Suprapubic skin (tissue), 4 donors: ENCODE measurements at places on chromosomes 7 and 10.

GRCh38 chr7:101138213-101138870 is 11.4 kb downstream of the SERPINE1 start:
- DNase-seq, result peak; percentile 86

DNA sequence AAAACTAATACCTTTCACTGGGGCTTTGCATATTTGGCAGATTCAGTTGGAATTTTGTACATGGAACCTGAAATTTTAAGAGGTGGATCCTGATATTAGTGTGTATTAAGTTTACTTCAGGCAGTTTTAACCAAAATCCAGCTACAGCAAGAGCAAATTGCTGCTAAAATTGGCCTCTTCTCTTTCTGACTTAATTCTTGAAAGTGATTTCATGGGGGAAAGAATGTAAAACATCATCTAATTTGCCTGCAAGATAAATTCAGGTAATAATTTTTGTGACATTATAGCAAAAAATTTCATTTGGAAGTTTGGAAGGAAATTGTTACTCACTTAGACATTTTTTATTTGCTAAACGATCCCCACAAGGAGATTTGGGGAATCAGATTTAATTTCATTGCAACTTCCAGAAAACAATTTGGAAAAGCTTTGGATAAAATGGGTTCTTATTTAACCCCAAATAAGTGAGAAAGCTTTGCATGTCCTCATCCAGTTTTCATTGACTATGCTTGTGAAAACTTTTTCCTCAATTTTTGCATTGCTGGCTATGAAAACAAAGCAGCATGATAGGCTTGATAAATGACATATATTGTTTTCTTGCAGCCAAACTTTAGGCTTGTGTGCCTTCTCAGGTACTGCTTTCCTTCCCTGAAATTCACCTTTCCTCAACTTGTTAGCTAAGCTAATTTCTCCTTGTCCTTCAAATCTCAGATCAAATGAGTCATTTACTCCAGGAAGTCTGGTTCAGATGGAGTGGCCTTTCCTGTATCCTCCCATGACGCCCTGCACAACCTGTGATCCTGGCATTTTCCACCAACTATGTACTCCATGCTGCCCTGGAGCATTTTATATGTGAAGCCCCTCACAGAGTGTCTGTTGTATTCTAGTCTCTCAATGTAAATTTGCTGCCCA is 27.4 kb upstream of the ZNF438 start:
- DNase-seq, result no peak

DNA sequence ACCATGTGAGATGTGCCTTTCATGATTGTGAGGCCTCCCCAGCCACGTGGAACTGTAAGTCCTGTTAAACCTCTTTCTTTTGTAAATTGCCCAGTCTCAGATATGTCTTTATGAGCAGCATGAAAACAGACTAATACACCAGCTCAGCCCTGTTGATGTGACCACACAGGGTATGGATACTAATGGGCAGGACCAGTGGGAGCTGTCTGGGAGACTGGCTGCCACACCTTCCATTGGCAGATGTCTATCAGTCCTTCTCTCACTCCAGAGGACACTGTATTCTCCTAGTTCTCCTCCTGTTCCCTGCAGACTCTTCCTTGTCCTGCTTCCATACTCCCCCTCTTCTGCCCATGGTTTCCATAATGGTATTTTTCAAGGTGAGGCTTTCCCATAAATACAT is 104.4 kb downstream of the PRLHR start:
- no peak for DNase-seq

GRCh38 chr10:11439523-11440053 is 171.9 kb downstream of the USP6NL start:
- no peak for DNase-seq

DNA sequence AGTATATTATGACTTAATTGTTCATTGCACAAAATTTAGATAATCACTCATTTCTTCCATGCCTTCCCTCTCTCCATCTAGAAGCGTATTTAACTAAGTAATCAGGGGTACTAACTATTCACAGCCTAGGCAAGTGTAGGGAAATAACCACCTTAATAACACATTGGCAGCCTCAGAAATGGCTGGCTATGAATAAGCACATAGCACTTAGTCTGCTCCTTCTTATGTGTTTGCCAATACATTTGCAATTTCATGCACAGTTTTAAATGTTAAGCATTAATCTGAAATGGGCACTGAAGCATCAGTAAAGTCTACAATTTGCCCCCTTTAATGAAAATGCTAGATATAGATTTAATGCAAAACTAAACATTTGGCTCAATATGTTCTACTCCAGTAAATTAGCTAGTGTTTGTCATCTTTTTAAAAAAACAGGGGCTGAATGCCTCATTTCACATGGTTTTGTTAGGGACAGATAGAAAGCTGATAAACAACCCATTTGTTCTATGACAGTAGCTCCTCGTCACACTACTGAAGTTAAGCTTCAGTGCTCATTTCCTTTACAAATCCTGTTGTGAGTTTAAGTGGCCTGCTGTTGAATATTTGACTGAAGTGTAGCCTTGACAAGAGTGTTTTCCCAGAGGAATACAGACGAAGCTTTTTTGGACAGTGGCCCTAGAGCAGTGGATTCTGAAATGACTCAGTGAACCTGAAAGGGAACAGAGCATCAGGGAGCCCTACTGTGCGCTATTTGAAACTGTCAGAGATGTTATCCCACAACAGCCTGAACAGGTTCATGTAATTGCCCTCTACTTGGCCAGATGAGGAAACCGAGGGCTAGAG is 30.5 kb downstream of the HHEX start:
- DNase-seq, result no peak

GRCh38 chr7:17434841-17435692 is 136.6 kb downstream of the AHR start:
- DNase-seq, result no peak

DNA sequence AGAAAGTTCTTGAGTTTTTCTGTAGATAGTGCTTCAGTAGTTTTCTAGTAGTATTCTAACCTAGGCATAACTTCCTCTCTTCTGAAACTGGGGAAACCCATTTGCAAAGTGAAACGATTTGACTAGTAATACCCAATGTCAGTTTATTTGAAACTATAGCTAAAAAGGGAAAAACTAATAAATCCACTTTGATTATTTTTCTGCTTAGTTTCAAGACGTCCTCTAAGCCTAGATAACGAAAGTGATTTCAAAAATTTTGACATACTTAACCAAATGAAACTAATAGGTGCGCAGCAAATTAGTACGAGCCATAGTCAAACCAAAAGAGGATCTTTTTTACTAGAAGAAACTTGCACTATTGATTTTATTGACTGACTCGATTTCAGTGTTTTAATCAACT is 9.8 kb upstream of the SP8 start:
- DNase-seq, result no peak

- no peak for DNase-seq
Measured at GRCh38 chr7:131574741-131575140, 18.3 kb upstream of the PODXL start.

DNA sequence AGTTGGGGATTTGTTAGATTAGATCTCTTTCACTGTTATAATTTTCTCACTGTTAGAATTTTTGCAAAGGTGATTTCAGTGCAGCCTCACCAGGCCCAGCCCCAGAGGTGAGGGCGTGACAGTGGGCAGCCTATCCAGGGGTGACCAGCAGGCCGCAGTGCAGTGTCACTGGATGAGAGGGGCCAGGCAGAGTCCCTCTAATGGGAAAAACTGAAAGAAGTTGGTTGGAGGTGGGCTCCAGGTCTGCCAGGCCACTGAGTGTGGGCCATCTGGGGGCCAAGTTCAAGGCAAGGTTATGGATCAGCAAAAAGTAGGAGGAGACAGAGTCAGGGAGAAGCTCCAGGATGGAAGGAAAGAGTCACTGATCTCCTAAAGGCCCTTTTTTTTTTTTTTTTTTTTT is 90.5 kb upstream of the SDK1 start:
- DNase-seq, result no peak

- DNase-seq, result no peak
Measured at GRCh38 chr10:66564287-66564686, 361.5 kb upstream of the LRRTM3 start.
